Pancreas (tissue), 10 donors: ENCODE measurements at places on chromosomes 5 and 9. TPM values are rescaled to one million over a fixed set of nuclear protein-coding genes. Genes with fewer than 3 reads are reported as not detected.

The AHRR gene
- 0.58 TPM for total RNA-seq

The NOXA1 gene
- total RNA-seq = 8.8 TPM

GRCh38 chr5:106963630-106964029 lies 707.1 kb downstream of the EFNA5 start:
- H3K27ac ChIP-seq = no peak overlapping the region
- H3K27me3 ChIP-seq = no peaks in the 10 kb centered on the region
- DNase-seq = no peak
- H3K36me3 ChIP-seq = no peaks in the 10 kb centered on the region
- H3K4me3 ChIP-seq = no peak overlapping the region

GRCh38 chr5:168291964-168292785 lies 730 bp downstream of the WWC1 start:
- H3K27ac ChIP-seq = peak overlapping the region; percentile 50
- H3K36me3 ChIP-seq = no peaks in the 10 kb centered on the region
- H3K4me3 ChIP-seq = peak overlapping the region; percentile 69
- DNase-seq = peak; percentile 60
- peaks cover 10% of the 10 kb centered on the region for H3K4me1 ChIP-seq
- H3K27me3 ChIP-seq = no peaks in the 10 kb centered on the region

- no peak for DNase-seq
- no peaks in the 10 kb centered on the region for H3K4me1 ChIP-seq
These were observed 863.4 kb downstream of the DNAH5 start for GRCh38 chr5:13081116-13081515.

The COL15A1 gene
- total RNA-seq = 11.1 TPM

The IL17B gene
- total RNA-seq = not detected

GRCh38 chr9:106634183-106634582 lies 228.8 kb upstream of the ZNF462 start:
- no peaks in the 10 kb centered on the region for H3K36me3 ChIP-seq
- no peaks in the 10 kb centered on the region for H3K4me1 ChIP-seq
- H3K27me3 ChIP-seq = no peaks in the 10 kb centered on the region
- no peak overlapping the region for H3K27ac ChIP-seq
- no peak for DNase-seq

DNA sequence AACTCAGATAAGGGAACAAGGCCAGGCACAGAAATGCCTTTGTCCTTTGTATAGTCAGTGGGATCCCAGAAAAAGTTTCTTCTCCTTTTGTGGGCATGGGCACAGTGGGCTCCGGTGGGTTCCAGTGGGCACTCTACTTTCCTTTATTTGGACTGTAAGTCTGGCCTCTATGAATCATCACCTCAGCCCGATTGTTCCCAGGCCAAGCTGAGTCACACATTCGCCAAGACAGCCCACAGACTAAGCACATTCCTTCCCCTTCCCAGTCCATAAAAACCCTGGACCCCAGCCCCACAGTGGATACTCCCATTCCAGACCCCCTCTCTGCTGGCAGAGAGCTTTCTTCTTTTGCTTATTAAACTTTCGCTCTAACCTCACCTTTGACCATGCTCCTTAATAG lies 165.0 kb downstream of the FBXL17 start:
- H3K36me3 ChIP-seq = no peaks in the 10 kb centered on the region
- no peak overlapping the region for H3K27ac ChIP-seq
- H3K4me1 ChIP-seq = no peaks in the 10 kb centered on the region

The SPATA31E1 gene
- not detected for total RNA-seq

- no peak overlapping the region for H3K4me3 ChIP-seq
- H3K36me3 ChIP-seq = no peaks in the 10 kb centered on the region
- no peak for DNase-seq
- H3K27ac ChIP-seq = no peak overlapping the region
- H3K4me1 ChIP-seq = no peaks in the 10 kb centered on the region
These were observed 91.5 kb upstream of the NREP start for GRCh38 chr5:111848476-111848875.

DNA sequence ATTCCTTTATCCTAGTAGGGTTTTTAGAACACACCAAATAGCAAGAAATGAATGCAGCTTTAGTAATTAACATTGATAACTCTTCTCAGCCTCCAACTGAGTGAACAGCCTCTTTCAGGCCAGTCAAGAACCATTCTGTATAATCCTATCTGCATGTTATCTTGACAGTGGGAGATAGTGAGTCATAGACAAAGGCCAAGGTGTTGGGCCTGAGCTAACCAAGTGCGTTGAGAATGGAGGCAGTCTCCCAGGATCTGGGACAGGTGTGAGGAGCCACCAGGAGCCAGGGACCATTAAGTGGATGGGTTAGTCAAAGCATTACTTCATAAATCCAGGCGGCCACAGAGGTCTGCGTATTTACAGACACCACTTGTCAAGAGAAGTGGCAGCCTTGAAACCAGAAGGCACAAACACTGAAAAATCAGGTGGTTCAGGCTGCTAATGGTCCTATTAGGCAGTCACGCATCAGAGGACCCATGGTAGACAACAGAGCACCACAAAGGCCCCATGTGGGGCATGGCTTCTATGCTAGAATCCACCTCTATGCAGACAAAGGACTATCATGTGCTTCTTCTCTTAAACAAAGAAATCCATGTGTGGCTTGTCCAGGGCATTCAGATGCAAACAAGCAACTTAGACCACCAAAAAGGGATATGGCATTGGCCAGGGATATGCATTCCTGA lies 409.7 kb upstream of the PIK3R1 start:
- no peak overlapping the region for H3K4me3 ChIP-seq
- no peak for DNase-seq
- no peaks in the 10 kb centered on the region for H3K27me3 ChIP-seq
- no peaks in the 10 kb centered on the region for H3K4me1 ChIP-seq
- no peaks in the 10 kb centered on the region for H3K36me3 ChIP-seq

- no peak for DNase-seq
- H3K4me3 ChIP-seq = no peak overlapping the region
- no peaks in the 10 kb centered on the region for H3K4me1 ChIP-seq
- no peak overlapping the region for H3K27ac ChIP-seq
- H3K36me3 ChIP-seq = no peaks in the 10 kb centered on the region
These were observed 68.7 kb upstream of the GRHPR start for GRCh38 chr9:37353791-37354190.

- no peak overlapping the region for H3K4me3 ChIP-seq
- no peak for DNase-seq
- no peaks in the 10 kb centered on the region for H3K4me1 ChIP-seq
- H3K27ac ChIP-seq = no peak overlapping the region
- H3K36me3 ChIP-seq = no peaks in the 10 kb centered on the region
These were observed 350.8 kb downstream of the DMRT2 start for GRCh38 chr9:1400983-1401382.

GRCh38 chr5:137147346-137147745 lies 351.8 kb downstream of the SPOCK1 start:
- H3K36me3 ChIP-seq = no peaks in the 10 kb centered on the region
- H3K4me3 ChIP-seq = no peak overlapping the region
- H3K27me3 ChIP-seq = no peaks in the 10 kb centered on the region
- H3K4me1 ChIP-seq = no peaks in the 10 kb centered on the region
- no peak overlapping the region for H3K27ac ChIP-seq
- no peak for DNase-seq

DNA sequence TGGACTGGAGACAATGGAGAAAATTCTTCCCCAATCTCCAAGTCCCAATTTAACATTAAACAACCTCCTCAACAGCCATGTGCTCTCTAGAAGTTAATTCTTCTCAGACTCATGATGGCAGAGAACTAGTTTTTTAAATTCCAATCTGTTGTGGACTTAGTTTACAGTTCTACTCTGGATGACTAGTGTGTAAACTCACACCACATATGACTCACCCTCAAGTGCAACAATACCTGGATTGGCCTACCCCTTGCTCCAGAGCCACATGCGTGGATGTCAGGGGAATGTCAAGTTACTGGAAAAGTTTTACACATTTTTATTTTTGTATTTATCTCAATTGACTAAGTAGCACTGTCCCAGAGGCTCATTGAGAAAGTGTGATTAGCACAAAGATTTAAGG lies 136.0 kb upstream of the EFNA5 start:
- H3K27ac ChIP-seq = no peak overlapping the region
- H3K4me1 ChIP-seq = no peaks in the 10 kb centered on the region
- DNase-seq = no peak
- H3K36me3 ChIP-seq = no peaks in the 10 kb centered on the region
